ENCODE measurements at places on chromosomes 12 and 14.

DNA sequence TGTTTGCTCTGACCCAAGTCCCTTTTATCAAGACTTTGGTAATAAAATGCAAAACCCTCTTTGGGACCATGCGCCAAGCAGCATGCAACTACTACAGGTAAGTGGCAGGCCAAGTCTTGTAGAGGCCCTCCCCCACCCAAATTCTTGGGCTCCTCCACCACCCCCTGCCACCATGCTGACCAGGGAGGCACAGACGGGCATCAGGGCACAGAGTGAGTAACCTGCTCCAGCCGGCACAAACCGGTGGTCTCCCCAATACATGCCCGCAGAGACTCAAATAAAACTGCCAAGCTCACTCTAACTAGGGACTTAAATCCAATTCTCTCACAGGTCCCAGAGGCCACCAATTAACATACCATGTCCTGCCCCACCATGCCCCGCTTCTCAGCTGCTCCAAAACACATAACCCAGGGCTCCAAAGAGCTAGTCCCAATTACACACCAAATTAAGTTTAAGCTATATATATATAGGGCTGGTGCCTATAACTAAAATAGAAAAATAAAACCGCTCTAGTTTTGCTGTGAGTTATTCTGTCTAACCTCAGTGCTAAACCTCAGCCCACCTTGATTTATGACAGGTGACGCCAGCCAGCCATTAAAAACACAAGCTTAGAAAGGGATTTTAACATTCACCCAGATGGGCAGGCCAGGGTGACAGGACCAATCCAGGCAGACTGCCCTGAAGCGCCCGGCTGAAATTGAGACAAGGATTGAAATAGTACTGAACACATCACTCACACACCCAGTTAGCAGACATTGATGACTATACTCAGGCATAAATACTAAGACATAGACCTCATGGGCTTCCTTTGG, 81.0 kb downstream of the CLMN start:
- no peak for DNase-seq

DNA sequence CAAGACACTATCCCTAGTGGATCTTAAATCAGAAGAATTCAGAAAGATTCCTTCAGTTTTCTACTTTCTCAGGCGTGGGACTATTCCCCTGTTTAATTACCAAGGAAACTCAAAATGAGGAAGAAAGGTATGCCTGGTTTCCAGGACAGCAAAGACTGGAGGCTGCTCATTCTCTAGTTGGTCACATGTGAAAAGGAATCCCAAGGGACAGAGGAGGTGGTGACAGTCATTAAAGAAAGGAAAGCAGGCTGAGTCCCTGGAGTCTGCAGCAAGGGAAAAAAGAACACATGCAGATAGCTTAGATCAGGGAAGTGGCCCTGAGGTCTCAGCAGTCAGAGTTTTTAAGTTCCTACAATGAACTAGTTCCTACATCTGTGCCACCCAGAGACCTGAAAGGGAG, 165.4 kb upstream of the CCDC198 start:
- DNase-seq: no peak

DNA sequence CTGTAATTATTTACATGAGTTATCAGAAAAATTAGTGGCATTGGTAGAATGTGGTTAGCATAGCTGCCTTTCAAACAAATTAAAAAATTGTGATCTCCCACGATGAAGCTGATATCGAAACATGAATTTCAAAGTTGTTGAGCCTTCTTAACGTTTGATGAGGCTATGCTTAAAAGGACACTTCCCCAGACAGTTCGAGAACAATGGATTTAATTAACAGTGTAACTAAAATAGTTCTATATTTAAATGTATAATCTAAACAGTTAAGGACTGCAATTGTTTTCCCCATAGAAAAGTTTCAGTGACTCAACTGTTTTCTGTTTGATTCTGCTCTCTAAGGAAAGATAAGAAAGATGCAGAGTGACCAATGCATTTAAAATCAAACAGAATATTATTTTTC, 1.6 kb downstream of the CLEC2B start:
- DNase-seq: no peak

GRCh38 chr12:26791301-26791791, 41.6 kb downstream of the ITPR2 start:
- no peak for DNase-seq
